ENCODE measurements at places on chromosomes 12 and 14. TPM values are rescaled to one million over a fixed set of nuclear protein-coding genes. Genes with fewer than 3 reads are reported as not detected.
A peak's percentile ranks its signal among the peaks of the same experiment; 100 is the strongest.

The FOXJ2 gene
- total RNA-seq, result 8.3 TPM

The RIC8B gene
- 10.8 TPM for total RNA-seq

The PPP4R4 gene
- total RNA-seq, result 0.51 TPM

DNA sequence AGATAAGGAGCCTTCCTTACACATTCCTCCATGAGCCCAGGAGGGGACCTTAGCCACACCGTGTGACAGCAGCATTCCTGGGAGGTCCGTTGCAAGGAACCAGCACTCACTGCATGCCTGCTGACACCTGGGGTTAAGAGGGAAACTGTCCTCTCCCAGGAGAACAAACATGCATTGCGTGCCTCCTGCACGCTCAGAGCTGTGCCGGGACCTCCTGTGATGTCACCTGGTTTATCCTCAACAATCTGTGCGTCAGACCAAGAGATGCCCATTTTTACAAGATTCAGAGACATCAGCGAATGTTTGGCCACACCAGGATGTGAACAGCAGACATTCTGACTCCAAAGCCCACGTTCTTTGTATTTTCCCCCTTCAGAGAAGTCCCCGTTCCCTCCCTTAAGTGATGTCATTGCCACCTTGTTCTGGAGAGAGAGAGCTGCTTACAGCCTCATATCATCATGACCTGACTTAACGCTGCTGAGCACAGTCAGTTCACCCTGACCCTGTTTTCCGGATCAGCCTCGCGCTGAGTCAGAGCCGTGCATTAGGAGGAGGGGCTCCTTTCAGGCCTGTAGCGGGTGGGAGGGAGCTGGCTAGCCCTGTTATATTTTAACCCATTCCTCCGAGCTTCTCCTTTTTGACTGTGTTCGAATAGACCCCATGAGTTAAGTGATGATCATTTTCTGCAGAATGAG is 36.2 kb downstream of the TMEM120B start:
- peak; percentile 89 for DNase-seq
